ENCODE measurements at places on chromosomes 6 and 20.

GRCh38 chr6:37691904-37692806 lies 5.5 kb downstream of the MDGA1 start:
- DNase-seq: peak; percentile 67

DNA sequence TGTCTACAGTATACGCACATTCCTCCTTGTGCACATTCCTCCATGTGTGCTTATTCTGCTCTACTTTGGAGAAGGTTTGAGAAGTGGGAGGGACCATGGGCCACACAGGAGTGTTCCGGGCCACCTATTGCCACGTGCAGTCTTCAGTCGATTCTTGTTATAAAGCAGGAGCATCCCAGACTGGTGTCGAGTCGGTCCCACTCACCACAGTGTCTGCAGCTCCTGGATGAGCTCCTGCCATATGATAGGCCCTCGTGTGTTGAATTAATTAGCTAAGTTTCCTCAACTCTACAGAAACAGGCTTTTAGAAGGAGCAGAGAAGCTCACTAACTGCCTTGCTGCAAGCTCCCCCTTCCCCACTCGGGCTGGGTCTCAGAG lies 22.6 kb downstream of the ENTPD6 start:
- DNase-seq: no peak

DNA sequence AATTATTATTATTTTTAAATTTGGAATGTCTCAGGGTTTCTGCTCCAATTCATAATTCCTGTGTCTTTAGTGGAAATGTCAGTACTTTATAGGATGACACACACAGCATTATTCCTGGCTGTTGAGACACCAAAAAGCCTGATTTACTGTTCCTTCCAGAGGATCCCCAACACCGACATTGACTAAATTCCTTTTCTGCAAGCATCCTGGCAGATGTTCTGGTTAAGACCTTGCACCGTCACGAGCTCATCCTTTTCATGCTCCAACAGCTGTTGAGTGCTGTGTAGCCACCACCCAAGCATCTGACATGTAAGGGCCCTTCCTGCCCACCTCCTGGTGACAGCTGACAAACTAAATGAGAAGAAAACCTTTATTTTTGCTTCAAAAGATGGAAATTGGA lies 284.3 kb upstream of the SULF2 start:
- no peak for DNase-seq

DNA sequence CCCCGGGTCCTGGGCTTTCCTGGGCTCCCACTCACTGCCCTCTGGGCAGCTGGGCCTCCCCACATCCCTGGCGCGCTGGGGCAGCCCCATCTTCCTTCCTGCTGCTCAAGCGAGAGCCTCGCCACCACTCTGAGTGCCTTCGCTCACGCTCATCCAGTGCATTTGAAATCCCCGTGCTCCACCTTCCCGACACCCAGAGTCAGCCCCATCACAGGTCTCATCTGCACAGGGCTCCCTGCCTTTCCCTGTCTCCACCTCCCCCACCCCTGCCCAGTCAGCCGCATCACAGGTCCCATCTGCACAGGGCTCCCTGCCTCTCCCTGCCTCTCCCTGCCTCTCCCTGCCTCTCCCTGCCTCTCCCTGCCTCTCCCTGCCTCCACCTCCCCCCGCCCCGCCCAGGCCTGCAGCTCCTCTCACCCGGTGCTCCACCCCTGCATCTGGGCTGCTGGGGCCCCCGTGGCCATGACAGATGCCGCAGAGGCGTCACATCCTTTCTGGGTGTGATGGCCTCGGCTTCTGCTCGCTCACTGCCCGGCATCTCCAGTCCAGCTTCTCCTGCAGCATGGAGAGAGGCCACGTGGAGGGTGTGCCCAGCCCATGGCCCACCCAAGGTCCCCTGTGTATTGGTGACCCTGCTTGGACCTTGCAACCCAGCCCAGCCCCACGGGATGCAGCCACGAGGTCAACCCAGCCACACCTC lies 9.0 kb upstream of the BHLHE23 start:
- no peak for DNase-seq

- DNase-seq: no peak
These were observed 63.8 kb upstream of the EIF2S2 start for GRCh38 chr20:34175879-34176278.

GRCh38 chr20:13231031-13231752 lies 10.1 kb downstream of the ISM1 start:
- no peak for DNase-seq

- DNase-seq: peak; percentile 56
These were observed 95.9 kb downstream of the NFATC2 start for GRCh38 chr20:51446656-51447055.

GRCh38 chr20:16517946-16518783 lies 55.1 kb downstream of the KIF16B start:
- no peak for DNase-seq

DNA sequence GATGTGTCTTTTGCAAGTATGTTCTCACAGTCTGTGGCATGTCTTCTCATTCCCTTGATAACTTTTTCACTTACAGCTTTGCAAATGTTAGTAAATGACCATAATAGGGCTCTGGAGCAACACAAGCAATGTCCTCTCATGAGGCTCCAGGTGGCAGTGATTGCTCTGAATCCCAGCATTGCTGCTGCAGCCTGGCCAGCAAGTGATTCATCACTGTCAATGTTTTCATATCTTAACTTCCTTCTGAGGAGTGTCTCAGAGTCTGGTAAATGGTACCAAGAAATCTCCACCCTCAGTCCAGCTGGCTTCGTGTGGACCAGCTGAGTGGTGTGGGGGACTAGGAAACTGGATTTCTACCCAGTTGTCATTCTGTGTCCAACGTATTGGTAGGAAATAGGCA lies 139.6 kb downstream of the MYLK4 start:
- no peak for DNase-seq

GRCh38 chr20:8234580-8234979 lies 102.5 kb downstream of the PLCB1 start:
- no peak for DNase-seq

DNA sequence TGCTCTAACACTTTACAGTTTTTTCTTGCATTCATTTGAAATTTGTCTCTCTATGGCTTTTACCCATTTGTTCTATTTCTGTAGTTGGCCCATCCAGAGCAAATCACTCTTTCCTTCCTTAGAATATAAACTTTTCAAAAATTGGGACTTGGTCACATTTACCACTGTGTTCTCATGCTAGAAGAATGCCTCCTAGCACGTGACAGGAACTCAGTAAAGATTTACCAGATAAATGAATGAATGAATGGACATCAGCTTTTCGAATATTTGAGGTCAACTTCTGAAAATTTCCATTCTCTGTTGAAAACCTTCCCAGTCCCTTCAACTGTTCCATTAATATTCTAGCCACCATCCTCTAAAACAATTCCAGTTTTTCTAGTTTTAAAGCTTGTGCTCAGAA lies 294.5 kb downstream of the CD83 start:
- DNase-seq: no peak

DNA sequence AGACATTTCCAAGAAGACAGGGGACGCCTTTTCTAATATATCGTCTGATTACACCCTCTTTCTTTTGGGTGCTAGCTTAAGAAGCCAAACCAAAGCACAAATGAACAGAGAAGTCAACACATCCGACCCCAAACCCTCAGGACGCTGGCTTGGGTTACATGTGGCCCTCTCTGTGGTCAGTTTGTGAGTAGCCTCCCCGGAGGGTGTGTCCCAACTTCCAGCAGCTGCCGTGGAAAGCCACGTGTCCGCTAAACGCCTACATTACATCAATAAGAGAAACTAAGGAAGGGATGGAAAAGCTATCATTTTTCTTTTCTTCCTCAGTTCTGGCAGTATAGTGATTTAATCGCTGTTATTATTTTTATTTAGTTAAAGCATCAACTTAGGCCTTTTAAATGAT lies 487 bp upstream of the BMP6 start:
- no peak for DNase-seq

DNA sequence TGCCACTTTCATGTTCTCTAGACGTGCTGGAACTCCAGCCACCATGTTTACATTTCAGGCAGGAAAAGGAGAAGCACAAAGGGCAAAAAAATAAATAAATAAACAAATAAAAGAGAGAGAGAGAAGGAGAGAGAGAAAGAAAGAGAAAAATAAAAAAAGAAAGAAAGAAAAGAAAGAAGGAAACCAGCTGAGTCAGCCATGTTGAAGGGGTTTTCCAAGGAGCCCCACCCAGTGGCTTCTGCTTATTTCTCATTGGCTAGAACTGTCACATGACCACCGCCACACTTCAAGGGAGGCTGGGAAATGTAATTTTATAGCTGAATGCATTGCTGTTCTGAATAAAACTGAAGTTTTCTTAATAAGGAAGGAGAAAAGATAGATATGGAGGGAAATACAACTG lies 71.1 kb downstream of the BFSP1 start:
- no peak for DNase-seq

DNA sequence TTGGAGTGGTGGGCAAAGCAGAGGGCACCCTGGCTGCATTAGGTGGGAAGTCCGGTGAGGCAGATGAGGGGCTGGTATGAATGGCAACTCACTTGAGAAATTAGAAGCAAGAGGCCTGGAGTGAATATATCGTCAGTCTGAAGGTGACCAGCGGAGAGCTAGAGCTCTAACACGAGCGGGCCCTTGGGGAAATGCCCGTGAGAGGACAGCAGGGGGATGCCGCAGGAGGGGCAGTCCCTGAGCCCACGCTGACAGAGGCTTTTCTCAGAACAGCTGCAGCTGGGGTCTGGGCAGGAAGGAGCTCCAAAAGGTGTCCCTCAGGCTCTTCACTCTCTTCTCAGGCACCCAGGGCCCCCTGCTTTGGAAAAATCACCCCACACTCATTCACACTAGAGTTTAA lies 32.0 kb upstream of the CD93 start:
- no peak for DNase-seq

GRCh38 chr6:122694602-122695001 lies 84.4 kb downstream of the PKIB start:
- no peak for DNase-seq
